ENCODE measurements at places on chromosomes 1 and 21. TPM values are rescaled to one million over a fixed set of nuclear protein-coding genes. Genes with fewer than 3 reads are reported as not detected.

Gene LPAR3
- total RNA-seq: 0.63 TPM

Gene SLC35F3
- total RNA-seq: 0.44 TPM

Gene LRRC71
- not detected for total RNA-seq

Gene PLEKHA6
- total RNA-seq: 4.4 TPM

Gene OR2L8
- total RNA-seq: 0.65 TPM

Gene VASH2
- 1.0 TPM for total RNA-seq

Gene NTPCR
- total RNA-seq: 37.9 TPM

Gene NR5A2
- total RNA-seq: not detected

Gene SMAP2
- total RNA-seq: 246 TPM

Gene CNR2
- total RNA-seq: 18.2 TPM

Gene SPRR3
- not detected for total RNA-seq

Gene FAM3B
- not detected for total RNA-seq

Gene LEMD1
- total RNA-seq: not detected

Gene MLLT11
- 0.52 TPM for total RNA-seq

Gene WNT3A
- not detected for total RNA-seq

Gene HAO2
- 0.25 TPM for total RNA-seq

Data from spleen (tissue), 13 donors.